Uterus (tissue), 4 donors: ENCODE measurements at places on chromosomes 7 and 10. TPM values are rescaled to one million over a fixed set of nuclear protein-coding genes. Genes with fewer than 3 reads are reported as not detected.
A peak's percentile ranks its signal among the peaks of the same experiment; 100 is the strongest.

Gene ADCYAP1R1
- total RNA-seq = 3.1 TPM

Gene EGR2
- 3.4 TPM for total RNA-seq

Gene KLLN
- 0.62 TPM for total RNA-seq

Gene FZD8
- 1.8 TPM for total RNA-seq

Gene NEUROG3
- total RNA-seq = not detected

Gene TMEM140
- total RNA-seq = 18.4 TPM

Gene GPER1
- 1.3 TPM for total RNA-seq

Gene HOXA1
- 1.8 TPM for total RNA-seq

Gene AZGP1
- total RNA-seq = not detected

Gene NUTM2E
- not detected for total RNA-seq

GRCh38 chr10:24465124-24465874 is 256.4 kb downstream of the KIAA1217 start:
- DNase-seq = no peak

GRCh38 chr7:19970514-19970913 is 197.1 kb upstream of the TMEM196 start:
- no peak for DNase-seq

- no peak for DNase-seq
Observed at GRCh38 chr7:25536851-25537250, 308.6 kb upstream of the NPVF start.

DNA sequence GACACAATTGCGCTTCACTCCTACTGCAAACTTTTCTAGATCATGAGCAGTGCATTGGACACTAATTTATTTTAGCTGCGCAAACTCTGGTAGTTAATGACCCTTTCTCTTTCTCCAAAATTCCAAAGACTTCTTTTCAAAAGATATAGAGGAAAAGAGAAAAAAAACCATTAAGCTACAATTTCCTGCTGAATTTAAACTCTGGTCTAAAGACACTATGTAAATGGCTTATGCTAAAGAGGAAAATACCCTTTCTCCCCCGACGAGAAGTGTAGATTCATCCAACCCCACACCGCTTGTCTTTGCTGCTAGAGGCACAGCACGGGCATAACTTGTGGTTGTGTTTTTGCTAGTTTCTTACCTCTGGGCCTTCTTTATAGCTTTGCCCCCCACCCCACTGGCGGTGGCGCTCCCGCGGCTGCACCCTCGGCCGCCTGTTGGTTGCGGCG is 84.1 kb downstream of the SNX10 start:
- DNase-seq = no peak

GRCh38 chr10:88984525-88984924 is 6.1 kb upstream of the FAS start:
- no peak for DNase-seq

DNA sequence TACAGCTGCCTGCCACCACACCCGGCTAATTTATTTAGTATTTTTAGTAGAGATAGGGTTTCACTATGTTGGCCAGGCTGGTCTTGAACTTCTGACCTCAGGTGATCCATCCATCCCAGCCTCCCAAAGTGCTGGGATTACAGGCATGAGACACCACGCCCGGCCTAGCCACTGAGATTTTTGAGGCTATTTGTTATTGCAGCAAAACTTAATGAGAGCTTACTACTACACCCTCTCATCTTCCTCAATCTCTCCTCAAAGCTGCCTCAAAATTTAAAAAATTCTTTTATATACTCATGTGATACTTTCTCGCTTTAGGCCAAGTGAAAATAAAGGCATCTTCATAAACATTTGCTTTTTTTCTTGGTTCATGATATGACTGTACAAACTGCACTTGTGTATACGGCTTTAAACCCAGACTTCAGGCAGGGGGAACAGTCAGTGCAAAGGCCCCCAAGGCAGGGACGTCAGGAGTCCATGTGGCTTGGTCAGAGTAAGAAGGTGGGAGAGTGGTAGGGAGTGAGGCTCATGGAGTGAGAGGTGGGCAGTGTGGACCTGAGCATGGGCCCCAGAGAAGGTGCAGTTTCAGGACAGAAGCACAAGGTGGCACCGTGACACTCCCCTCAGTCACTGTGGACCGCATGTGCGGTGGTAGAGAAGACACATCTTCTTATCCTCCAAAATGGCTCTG is 55.5 kb downstream of the SYPL1 start:
- DNase-seq = peak; percentile 73

GRCh38 chr7:142697270-142697669 is 52.0 kb upstream of the PRSS1 start:
- no peak for DNase-seq

- DNase-seq = no peak
Observed at GRCh38 chr10:64571056-64571455, 1049.9 kb downstream of the REEP3 start.

GRCh38 chr7:126179916-126180315 is 1072.8 kb downstream of the GRM8 start:
- DNase-seq = no peak

DNA sequence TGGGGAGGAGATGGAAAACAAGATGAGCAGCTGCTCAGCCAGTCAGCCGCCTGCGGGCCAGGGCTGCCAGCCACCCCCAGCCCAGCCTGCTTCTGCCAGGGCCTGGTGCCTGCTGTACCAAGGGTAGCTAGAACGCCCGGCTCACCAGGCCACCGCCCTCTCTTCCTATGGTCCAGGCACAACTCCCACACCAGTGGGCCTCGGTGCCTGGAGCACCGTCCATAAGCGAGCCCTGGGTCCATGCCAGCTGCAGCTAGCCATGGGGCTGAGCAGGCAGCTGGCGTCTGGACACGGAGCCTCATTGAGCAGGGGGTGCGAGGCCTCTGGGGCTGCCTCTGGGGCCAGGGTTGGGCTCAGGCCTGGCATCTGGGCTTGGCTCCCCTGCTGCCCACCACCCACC is 8.5 kb upstream of the RABGEF1 start:
- DNase-seq = no peak

- DNase-seq = no peak
Observed at GRCh38 chr7:2116989-2117591, 115.7 kb downstream of the MAD1L1 start.

DNA sequence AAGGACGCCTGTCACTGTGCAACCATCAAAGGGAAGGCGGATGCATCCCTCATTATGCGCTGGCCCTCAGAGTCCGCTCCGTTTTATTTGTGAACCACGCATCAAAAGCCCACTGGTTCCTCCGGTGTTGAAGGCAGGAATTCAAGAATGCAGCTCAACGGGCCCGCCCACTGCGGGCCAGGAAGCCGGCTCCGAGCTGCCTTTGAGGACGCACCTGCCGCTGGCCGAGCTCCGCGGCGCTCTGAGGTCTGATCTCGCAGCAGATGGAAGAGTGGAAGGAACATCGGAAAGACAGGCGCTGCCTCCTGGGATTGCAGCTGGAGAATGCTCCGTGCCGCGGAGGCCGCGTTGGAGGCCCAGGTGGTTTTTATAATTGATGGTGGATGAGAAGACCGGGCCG is 56.9 kb upstream of the ADGRA1 start:
- DNase-seq = no peak

GRCh38 chr7:27459021-27459730 is 203.5 kb downstream of the HIBADH start:
- no peak for DNase-seq

DNA sequence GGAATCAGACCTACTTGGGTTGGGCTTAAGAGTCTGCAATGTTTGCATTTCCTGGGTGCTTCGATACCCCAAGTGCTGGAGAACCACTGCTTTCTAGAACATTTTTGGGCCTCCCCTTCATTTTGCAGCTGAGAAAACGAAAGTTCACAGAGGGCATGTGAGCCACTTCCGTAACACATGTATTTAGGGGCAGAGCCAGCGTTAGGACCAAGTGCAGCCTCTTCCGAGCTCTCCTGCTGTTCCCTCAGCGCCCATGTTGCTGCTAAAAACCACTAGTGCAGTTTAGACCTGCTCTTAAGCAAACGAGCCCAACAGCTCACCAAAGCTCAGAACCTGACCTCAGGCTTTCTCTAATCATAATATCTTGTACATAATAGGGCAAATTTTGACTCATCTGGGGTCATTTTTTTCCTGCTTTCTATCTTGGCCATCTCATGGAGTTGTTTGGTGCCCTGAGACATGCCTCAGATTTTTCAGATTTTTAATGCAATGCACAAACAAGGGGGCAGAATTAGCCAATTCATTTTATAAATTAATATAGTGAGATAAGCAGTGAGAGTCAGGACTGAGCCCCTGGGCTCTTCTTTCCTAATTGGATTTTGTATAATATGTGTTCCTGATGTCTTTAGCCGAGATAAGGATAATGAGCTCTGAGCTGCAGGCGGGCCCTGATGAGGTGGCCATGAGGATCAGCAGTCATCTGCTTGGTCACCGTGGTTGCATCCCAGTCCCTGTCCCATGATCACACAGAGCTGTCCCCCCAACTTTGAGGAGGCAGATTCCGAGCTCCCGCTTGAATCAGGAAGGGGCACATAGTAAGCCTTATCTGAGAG is 12.9 kb downstream of the BAG3 start:
- no peak for DNase-seq

DNA sequence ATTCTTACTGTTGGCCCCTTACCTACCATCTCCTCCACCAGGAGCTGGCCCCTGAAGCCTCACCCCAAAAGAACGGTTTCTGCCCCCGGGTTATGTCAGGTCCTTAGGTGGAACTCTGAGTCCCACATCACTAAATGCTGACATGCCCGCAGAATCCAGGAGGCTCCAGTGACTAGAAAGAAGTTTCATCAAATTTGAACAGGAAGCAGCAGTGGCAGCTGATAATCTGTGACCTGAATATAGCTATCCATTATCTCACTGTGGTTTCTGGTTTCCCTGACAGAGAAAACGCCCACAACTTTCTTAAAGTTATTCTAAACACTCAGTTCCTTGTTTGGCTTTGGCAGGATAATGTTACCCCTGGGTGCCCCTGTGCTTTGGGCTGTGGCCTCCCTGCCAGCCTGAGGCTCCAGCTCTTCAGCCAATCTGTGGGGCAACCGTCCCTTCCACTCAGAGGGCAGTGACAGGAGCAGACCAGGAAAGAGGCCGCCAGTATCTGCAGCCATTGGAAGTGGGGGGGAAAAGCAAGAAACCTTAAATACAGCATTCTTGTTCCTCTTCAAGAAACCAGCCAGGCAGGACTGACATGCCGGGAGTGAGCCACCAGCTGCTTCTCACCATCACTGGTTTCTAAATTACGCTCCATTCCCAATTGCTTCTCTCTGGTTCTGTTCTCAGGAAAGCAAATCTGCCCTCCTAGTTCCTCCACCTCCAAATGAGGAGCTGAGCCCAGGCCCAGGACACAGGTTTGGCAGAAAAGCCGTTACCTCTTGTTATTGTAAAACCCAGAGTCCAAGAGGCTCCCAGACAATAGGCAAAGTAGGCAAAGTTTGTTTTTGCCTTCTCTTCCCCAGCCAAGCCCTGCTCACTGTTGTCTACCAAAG is 41.2 kb upstream of the VCL start:
- no peak for DNase-seq

DNA sequence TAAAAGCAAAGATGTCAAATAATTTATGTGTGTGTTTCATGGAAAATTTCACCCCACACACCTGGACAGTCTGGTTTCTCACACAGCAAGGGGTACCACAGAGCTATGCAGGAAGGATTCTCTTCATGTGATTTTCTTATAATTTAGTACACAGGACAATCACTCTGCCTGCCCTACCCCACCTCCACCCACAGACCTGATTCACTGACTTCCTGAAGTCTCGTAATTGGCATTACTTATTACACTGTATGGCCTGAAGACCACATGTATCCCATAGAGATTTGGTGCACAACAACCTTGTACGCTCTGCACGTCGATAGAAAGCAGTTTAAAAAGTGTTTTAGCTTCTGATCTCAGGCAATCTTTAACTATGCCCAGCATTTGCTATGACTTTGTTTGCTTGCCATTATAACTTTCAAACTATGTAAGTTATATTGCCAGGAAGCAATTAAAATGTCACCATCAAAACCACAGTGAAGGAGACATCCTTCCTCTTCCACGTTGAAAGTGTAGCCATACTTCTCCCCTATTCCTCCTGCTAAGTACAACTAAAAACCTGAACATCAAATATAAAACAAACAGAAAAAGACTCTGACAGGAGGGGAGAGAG is 279.4 kb upstream of the IMMP2L start:
- DNase-seq = no peak

GRCh38 chr10:79927111-79927828 is 21.6 kb downstream of the SFTPD start:
- no peak for DNase-seq

- peak; percentile 11 for DNase-seq
Observed at GRCh38 chr10:71075086-71075758, 137.1 kb upstream of the UNC5B start.

GRCh38 chr10:102261842-102262241 is 16.5 kb downstream of the GBF1 start:
- no peak for DNase-seq

- DNase-seq = no peak
Observed at GRCh38 chr7:130210181-130210935, 2.7 kb downstream of the SSMEM1 start.

- no peak for DNase-seq
Observed at GRCh38 chr7:96034940-96035727, 262.8 kb downstream of the DYNC1I1 start.

- DNase-seq = no peak
Observed at GRCh38 chr7:92456236-92456635, 9.0 kb downstream of the GATAD1 start.

GRCh38 chr7:82091126-82091684 is 321.4 kb upstream of the HGF start:
- no peak for DNase-seq

GRCh38 chr10:86340991-86341260 is 25.7 kb downstream of the GRID1 start:
- DNase-seq = no peak

DNA sequence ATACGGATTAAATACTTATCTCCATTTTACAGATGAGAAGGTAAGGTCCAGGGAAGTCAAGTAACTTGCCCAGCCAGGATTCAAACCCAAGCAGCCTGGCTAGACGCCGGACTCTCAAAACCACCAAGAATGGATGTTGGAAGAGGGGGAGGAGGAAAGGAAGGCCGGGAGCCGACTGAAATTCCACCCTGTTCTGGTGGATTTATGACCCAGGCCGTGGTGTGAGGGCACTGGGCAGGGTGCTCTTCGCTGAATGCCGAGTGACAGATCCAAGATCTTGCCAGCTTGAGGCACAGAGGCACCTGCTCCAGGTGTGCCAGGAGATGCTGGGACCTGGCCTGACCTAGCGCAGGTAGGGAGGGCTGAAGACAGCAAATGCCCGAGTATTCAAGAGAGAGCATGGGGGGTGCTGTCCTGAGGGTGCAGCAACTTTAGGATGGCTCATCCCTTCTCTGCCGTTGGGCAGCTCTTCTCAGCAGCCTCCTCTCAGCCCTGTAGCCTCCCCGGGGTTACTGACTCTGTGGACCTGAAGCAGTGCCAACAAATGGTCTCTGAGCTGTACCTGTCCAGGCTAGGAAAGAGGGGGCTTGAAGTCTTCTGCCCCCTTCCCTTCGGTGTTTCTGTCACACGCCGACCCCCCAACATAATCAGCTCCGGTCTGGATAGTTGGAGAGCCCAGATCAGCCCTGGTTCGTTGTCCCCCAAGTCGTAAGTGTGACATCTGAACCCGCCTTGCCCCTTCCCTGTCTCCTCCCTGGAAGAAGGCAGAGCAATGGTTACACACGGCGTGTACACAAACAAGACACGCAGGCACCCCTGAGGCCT is 713 bp downstream of the LOXL4 start:
- no peak for DNase-seq

GRCh38 chr7:95046494-95047240 is 139.3 kb downstream of the PPP1R9A start:
- no peak for DNase-seq

- DNase-seq = no peak
Observed at GRCh38 chr10:76990561-76990960, 647.0 kb downstream of the KCNMA1 start.

- no peak for DNase-seq
Observed at GRCh38 chr7:13563257-13563656, 426.2 kb downstream of the ETV1 start.
